ENCODE measurements at places on chromosomes 12 and 14. TPM values are rescaled to one million over a fixed set of nuclear protein-coding genes. Genes with fewer than 3 reads are reported as not detected.

Gene OR10P1
- total RNA-seq, result not detected

Gene NID2
- total RNA-seq, result 13.6 TPM

Gene DCN
- 39.4 TPM for total RNA-seq

Gene UNC79
- total RNA-seq, result 41.3 TPM

Gene VRK1
- 80.7 TPM for total RNA-seq

Gene NCOR2
- 16.4 TPM for total RNA-seq

Gene ABCD2
- total RNA-seq, result 21.0 TPM

Gene KRT77
- total RNA-seq, result not detected

Gene TPPP2
- total RNA-seq, result not detected

Gene PTGER2
- 0.46 TPM for total RNA-seq

Gene TAS2R9
- 0.92 TPM for total RNA-seq

Gene TCL1B
- total RNA-seq, result not detected

Gene GMFB
- total RNA-seq, result 241 TPM

Gene SLC17A8
- 10.1 TPM for total RNA-seq

Gene ACOT4
- total RNA-seq, result 1.8 TPM

Gene ACSS3
- total RNA-seq, result 9.2 TPM

Gene NEUROD4
- total RNA-seq, result 0.23 TPM

Gene IL31
- total RNA-seq, result not detected

Gene SLC38A4
- total RNA-seq, result 2.1 TPM

Gene MUCL1
- total RNA-seq, result not detected

Gene ANKS1B
- total RNA-seq, result 298 TPM

Gene STAC3
- total RNA-seq, result 1.4 TPM

Gene KLRK1
- 0.92 TPM for total RNA-seq

Gene TAS2R10
- total RNA-seq, result 3.7 TPM

Gene SYNDIG1L
- total RNA-seq, result 32.8 TPM

Gene MIP
- not detected for total RNA-seq

Gene RILPL1
- 6.2 TPM for total RNA-seq

Gene SPTSSA
- total RNA-seq, result 24.0 TPM

Gene TOMM20L
- total RNA-seq, result not detected

Gene MTERF2
- 24.0 TPM for total RNA-seq

Gene ADAM21
- 0.69 TPM for total RNA-seq
